ENCODE measurements at places on chromosomes 5 and 9. TPM values are rescaled to one million over a fixed set of nuclear protein-coding genes. Genes with fewer than 3 reads are reported as not detected.
A peak's percentile ranks its signal among the peaks of the same experiment; 100 is the strongest.

DNA sequence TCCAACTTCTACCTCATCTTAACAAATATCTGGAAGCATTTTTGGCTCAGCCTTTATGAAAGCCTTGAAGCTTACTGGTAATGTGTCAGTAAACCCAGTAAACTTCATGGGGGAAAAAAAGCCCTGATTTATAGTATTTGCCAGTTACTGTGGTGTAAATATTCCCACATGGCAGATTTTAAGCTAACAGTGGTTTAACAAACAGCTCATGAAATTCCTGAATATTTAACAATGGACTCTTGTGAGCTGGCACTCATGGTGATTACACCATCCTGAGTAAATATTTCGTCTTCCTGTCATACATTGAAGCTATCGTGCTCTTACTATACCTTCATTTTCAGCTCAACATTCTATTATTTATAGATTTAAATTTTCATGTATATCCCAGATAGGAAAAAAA lies 57.0 kb upstream of the ACOT12 start:
- no peaks in the 10 kb centered on the region for H3K36me3 ChIP-seq
- no peaks in the 10 kb centered on the region for H3K27me3 ChIP-seq
- no peak overlapping the region for H3K4me3 ChIP-seq
- no peak overlapping the region for H3K27ac ChIP-seq

DNA sequence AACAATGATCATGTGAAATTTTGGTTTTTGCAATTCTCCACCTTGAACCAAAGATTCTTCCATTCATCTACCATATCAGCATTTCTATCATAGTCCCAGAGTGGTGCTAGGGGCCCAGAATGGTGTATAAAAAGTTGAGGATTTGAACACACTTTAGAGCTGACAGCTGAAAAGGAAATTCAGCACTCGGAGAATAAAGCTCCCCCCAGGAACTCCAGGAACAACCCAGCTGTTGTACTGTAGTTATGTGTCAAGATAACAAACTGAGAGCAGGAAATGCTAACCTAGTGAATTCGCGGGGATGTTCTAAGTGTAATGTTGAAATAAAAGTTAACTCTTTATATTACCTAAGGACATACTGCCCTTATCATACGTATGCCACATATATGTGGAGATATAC lies 216.7 kb downstream of the NFIB start:
- DNase-seq, result no peak
- no peak overlapping the region for H3K27ac ChIP-seq
- H3K36me3 ChIP-seq, result no peaks in the 10 kb centered on the region
- no peaks in the 10 kb centered on the region for H3K27me3 ChIP-seq
- H3K4me3 ChIP-seq, result no peak overlapping the region

DNA sequence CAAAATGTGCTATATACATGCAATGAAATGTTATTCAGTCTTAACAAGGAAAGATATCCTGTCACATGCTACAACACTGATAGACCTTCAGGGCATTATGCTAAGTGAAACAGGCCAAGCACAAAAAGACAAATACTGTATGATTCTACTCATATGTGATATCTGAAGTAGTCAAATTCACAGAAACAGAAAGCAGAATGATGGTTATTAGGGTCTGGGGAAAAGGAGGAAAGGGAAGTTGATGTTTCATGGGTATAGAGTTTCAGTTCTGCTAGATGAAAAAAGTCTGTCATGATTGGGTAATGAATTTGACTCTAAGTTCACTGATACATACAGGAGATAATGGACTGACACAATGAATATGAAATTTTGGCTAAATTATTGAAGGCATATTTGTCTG lies 11.2 kb upstream of the RIC1 start:
- DNase-seq, result peak; percentile 92
- peak overlapping the region; percentile 90 for H3K27ac ChIP-seq
- H3K27me3 ChIP-seq, result no peaks in the 10 kb centered on the region
- H3K36me3 ChIP-seq, result 0 out of 2 replicates have a peak, but pooled peaks cover 3% of the 10 kb centered on the region

DNA sequence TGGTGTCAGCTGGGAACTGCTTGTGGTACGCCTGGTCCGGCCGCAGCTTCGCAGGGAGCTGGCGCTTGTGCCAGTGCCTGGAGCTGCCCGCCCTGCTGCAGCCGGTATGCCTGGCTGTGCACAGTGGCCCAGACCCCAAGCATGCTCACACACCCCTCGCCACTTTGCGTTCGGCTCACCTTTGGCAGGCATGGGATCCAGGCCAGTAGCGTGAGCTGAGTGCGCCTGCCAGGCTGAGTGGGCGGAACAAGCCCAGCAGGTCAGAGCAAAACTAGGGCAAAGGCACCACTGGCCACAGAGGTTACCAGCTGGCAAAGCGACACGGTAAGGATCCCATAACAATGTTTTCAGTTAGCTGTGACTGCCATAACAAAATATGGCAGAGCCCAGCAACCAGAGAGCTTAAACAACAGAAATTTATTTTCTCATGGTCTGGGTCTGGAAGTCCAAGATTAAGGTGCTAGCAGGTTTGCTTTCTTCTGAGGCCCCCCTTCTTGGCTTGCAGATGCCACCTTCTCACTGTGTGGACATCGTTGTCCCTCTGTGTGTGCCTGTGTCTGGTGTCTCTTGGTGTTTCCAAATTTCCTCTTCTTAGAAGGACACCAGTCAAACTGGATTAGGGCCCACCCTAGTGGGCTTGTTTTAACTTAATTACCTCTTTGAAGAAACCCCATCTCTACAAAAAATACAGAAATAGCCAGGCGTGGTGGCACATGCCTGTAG lies 61.6 kb downstream of the PSAT1 start:
- no peaks in the 10 kb centered on the region for H3K27me3 ChIP-seq
- no peaks in the 10 kb centered on the region for H3K4me1 ChIP-seq
- H3K27ac ChIP-seq, result no peak overlapping the region
- H3K4me3 ChIP-seq, result no peak overlapping the region
- no peaks in the 10 kb centered on the region for H3K36me3 ChIP-seq

GRCh38 chr9:81490605-81491331 lies 198.6 kb downstream of the TLE1 start:
- no peaks in the 10 kb centered on the region for H3K27me3 ChIP-seq
- no peak overlapping the region for H3K27ac ChIP-seq
- DNase-seq, result no peak
- no peaks in the 10 kb centered on the region for H3K4me1 ChIP-seq

- H3K36me3 ChIP-seq, result no peaks in the 10 kb centered on the region
- no peak overlapping the region for H3K27ac ChIP-seq
- no peak for DNase-seq
- H3K4me3 ChIP-seq, result no peak overlapping the region
- H3K27me3 ChIP-seq, result no peaks in the 10 kb centered on the region
- no peaks in the 10 kb centered on the region for H3K4me1 ChIP-seq
Observed at GRCh38 chr5:114437936-114438335, 76.1 kb downstream of the KCNN2 start.

DNA sequence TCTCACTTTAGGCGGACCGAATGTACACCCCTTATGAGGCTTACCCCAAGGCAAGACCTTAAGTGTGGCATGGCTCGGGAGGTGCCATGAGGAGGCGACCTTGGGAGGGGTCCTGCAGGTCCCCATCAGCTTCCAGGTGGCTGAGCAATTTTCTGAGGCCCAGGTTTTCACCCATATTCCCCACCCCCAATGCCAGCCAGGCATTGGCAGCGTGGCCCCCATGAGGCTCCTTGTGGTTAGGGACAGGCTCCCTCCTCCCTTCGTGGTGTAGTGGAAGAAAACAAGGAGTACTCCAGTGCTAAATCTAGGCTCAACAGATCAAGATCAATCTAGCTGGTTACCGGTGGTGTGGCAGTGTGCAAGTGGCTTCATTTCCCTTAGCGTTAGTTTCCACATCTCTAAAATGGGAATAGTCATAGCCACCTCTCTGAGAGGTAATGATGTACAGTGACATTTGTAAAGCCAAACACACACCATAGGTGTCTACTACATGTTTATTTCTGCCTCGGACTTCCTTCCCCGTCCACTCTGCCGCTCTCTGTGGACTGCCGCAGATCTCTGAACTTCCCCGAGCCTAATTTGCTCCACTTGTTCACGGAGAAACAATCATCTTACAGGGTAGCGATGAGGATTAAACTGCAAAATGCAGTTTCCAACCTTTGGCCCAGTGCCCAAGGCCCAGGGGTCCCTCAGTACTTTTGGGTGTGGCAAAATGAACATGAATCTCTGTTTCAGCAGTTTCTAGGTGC lies 8.4 kb downstream of the LHX2 start:
- H3K27me3 ChIP-seq, result no peaks in the 10 kb centered on the region
- H3K4me1 ChIP-seq, result peaks cover 7% of the 10 kb centered on the region
- no peak overlapping the region for H3K4me3 ChIP-seq
- H3K36me3 ChIP-seq, result peaks cover 2% of the 10 kb centered on the region

- peaks cover 26% of the 10 kb centered on the region for H3K4me1 ChIP-seq
- DNase-seq, result no peak
- H3K4me3 ChIP-seq, result no peak overlapping the region
- H3K27me3 ChIP-seq, result no peaks in the 10 kb centered on the region
- no peak overlapping the region for H3K27ac ChIP-seq
Observed at GRCh38 chr5:149621415-149622098, 40.3 kb downstream of the ARHGEF37 start.

GRCh38 chr5:172102913-172103626 lies 85.0 kb downstream of the STK10 start:
- H3K27ac ChIP-seq, result no peak overlapping the region
- H3K4me3 ChIP-seq, result no peak overlapping the region
- peaks cover 5% of the 10 kb centered on the region for H3K4me1 ChIP-seq
- no peak for DNase-seq

DNA sequence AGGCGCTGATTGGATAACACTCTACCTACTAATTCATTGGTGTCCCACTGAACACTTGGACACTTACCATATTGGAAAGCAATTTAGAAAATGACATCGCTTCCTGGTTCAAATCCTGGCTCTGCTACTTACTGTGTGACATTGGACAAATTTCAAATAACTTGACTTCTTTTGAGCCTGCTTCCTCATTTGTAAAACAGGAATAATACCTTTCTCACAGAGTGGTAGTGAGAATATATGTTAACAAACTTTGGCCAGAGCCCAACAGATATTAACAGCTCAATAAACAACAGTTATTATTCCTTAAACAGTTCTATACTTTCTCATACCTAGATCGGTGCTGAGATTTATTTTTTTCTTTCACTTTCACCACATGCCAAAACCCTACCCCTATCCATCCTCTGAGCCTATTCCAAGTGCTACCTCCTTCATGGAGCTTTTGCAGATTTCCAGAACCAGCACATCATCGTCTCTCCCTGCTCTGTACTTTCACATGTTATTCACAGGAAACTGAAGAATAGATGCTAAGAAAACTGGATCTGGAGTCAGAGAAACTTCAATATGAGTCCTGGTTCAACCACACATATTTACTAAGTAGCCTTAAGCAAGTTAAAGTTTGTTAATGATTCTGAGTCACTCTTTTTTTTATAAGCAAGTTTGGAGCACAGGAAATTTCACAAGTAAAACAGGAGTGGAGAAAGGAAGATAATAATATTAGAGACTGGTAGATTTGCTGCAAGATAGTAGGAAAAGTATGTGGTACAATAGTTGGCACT lies 92.3 kb downstream of the STRBP start:
- H3K27ac ChIP-seq, result peak overlapping the region; percentile 95
- peak; percentile 12 for DNase-seq
- no peaks in the 10 kb centered on the region for H3K36me3 ChIP-seq

DNA sequence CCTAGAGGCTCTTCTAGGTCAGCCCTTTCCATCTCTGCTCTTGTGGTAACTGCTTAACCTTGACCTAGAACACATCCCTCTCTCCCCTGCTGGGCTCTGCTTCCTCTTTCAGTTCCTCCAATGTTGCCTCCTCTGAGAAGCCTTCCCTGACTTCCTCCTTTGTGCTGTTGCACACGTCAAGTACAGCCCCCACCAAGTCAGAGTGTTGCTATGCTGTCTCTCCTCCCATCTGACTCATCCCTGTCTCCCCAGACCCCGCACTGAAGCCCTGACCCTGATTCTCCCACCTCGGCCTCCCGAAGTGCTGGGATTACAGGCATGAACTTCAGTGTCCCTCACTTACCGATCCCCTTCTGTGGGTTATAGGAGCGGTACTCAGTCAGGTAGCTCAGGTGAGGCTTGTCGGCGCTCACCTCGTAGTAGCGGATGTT lies 10.4 kb upstream of the TRIM14 start:
- no peak for DNase-seq
- no peaks in the 10 kb centered on the region for H3K36me3 ChIP-seq
- H3K27ac ChIP-seq, result no peak overlapping the region
- no peak overlapping the region for H3K4me3 ChIP-seq
- peaks cover 12% of the 10 kb centered on the region for H3K4me1 ChIP-seq

Gene CARTPT
- not detected for total RNA-seq

Gene AK1
- 2.2 TPM for total RNA-seq

Gene DMRTA1
- total RNA-seq, result not detected

Measured in GM12878 (cell line).